ENCODE measurements at places on chromosomes 7 and 10. TPM values are rescaled to one million over a fixed set of nuclear protein-coding genes. Genes with fewer than 3 reads are reported as not detected.

Gene HOXA6
- 6.7 TPM for total RNA-seq

DNA sequence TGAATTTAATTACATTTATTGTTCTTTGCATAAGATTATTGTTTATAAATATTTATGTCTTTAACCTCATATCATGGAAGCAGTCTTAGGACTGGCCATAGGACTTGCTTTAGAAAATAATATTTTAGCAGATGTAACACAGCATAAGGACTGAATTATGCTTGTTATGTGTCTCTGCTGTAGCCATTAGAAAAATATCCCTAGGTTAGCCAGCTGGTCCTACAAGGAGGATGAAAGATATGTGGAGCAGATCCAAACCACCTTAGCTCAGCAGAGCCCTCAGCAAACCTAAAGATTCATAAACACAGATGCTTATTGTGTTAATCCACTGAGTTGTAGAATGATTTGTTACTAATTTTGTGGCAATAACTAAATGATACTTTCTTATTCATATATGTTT is 166.0 kb upstream of the COL1A2 start:
- DNase-seq: no peak

GRCh38 chr7:51278797-51279196 is 37.8 kb downstream of the COBL start:
- no peak for DNase-seq

DNA sequence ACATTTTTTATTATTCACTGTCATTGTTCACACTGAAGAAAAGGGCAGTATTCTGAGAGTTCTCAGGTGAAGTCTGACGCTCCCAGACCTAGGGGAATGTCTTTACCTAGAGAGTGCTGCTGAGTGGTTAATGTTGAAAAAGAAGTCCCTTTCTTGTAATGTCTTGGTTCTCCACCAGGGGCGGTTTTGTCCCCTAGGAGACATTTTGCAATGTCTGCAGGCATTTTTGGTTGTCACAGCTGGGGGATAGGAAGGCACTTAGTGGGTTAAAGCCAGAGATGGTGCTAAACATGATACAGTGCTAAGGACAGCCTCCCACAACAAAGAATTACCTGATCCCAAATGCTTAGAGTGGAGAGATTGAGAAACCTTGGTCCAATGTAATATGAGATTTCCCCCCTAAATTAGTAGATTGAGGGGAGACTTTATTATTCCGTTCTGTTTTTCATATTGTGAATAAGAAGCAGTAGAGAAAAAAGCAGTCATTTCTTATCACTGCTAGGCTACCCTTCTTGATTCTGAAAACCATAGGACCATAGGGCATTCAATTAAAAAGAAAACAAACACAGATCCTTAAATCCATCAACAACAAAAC is 13.1 kb downstream of the UMAD1 start:
- no peak for DNase-seq

GRCh38 chr10:4294996-4295792 is 510.2 kb upstream of the KLF6 start:
- no peak for DNase-seq

DNA sequence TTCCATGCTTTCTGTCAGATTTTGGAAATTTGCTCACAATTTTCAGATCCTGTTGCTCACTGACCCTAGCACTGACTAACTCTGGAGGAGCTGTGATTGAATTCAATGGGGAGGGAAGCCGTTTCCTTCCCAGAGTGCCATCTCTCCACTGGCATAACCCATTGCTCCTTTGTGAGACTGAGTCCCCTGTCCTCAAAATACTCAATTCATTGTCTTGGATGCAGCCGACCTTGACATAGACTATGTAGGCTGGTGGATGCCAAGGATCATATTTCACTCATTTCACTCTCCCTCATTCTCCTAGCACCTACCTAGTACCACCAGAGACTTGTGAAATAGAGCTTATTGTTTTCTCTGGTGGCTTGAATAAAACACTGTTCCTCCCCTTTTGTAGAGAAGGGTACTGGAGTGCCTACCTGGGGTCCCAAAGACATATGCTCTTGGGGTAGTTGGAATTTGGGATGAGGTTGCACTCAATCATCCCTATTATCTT is 511.3 kb upstream of the ZMIZ1 start:
- DNase-seq: no peak

Data from adrenal gland (tissue), 19 donors.